Stimulated activated CD8-positive, alpha-beta memory T cell treated with anti-CD3 and anti-CD28 coated beads, Interleukin-7, amount 100 ng/mL, for 24 hours (primary cell): ENCODE measurements at places on chromosomes 12 and 14.

DNA sequence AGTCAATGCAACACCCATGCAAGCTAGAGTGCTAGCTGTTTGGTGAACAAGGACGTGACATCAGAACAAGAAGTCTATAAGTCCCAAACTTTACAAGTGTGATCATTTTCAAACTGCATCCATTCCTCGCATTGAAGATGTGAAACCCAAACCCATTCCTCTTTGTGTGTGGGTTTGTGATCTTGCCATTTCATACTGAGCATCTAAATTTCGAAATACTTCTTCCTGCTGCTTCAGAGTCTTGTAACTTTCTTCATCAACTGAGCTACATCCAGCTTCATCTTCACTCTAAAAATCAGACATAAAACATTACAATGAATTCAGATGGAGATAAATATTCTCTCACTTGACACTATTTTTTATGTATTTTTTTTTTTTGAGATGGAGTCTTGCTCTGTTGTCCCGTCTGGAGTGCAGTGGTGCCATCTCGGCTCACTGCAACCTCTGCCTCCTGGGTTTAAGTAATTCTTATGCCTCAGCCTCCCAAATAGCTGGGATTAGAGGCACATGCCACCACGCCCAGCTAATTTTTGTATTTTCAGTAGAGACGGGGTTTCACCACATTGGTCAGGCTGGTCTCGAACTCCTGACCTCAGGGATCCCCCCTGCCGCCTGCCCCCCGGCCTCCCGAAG lies 4.8 kb upstream of the ZCCHC8 start:
- no peak for DNase-seq

- DNase-seq: no peak
These were observed 63.4 kb upstream of the FBRSL1 start for GRCh38 chr12:132426349-132427173.

DNA sequence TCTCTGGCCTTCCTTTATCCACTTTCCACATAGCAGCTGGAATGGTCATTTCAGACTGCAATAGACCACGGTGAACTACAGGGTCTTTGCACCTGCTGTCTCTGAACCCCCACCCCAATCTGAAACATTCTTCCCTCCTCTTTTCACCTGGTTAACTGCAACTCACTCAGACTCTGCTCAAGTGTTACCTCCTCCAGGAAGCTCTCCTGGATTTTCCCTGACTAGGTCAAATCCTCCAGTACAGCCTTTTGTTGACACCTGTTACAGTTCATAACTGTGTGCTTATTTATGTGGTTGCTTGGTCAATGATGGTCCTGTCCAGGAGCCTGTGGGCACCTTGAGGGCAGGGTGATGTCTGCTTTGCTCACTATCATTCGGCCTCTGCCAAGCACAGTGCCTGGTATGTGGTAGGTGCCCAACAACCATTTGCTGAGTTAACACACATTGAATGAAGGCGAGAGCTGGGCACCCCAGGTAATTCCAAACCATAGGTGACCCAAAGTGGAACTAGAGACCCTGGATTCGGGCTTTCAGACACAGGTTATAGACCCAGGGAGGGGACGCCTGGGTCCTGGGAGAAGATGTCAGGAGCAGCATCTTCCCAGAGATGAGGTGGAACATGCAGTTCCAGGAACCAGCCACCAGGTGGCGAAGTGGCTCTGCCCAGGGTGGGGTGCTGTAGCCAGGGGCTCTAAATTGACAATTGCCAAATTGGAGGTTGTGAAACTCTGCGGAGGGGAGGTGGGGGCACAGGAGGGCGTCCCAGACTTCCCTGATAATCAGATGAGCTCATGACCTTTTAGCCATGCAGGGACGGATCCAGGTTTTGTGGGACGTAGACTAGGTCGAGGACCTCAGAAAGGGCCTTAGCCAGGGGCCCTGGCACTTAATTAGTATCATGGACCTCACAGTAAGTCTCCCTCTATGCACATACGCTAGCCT lies 28.1 kb downstream of the TRPV4 start:
- peak; percentile 30 for DNase-seq

GRCh38 chr14:38254571-38255407 lies 1.1 kb downstream of the CLEC14A start:
- no peak for DNase-seq

DNA sequence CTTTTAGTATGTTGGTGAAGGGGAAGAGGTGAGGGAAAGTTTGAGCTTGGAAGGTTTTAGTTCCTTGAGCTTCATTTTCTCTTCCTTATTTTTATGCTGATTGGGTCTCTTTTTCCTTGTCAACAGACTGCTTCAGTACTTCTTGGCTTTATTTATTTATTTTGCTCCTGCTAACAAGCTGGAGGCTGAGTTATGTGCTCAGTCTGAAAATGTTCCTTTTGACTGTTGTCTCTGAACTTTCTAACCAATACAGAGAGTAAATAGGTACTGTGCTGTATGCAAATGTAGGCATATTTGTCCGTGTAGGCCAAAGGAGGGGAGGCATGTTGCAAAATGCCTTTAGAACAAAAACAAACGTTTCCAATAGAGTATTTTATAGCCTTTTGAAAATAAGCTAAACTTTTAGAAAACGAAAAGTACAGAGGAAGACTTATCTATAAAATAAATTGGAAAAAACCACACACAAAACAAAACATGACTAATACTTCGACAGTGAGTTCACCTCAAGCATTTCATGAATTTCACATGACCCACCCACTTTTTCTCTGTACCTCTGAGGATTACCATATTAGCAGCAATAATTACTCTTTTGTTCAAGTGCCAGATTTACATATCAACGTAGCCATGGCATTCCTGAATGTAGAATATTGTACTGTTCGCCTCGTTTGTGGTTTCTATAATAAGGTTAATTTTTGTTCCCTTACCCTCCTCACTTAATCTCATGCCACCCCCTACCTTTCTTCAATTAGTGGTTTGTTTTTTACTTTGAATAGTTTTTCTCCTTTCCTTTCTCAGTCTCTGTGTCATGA lies 4.7 kb upstream of the CREBL2 start:
- no peak for DNase-seq

DNA sequence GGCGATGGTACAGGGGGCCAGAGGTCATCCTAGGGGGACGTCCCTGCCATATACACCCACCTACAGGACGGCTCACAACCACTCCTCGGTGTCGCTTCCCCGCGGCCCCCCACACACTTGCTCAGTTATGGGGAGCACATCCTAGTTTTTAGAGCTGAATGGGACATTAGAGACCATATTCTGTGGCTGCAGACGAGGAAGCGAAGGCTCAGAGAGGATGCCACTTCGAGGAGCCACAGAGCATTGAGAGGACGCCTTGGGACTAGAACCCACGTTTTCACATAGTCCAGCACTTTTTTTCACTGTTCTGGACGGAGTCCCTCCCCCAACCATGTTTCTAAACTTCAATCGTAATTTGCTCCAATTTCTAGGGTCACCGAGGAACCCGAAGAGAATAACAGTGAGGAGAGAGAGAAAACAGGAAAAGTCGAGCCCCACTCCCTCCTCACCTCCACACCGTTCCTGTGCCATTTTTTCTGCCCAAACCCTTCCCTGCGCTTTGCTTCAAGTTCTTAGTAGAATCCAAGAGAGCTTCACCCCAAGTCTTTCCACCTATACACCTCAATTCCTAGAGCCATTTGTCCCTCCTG lies 641 bp upstream of the ASCL1 start:
- DNase-seq: no peak

- no peak for DNase-seq
These were observed 120.7 kb upstream of the GRIP1 start for GRCh38 chr12:66799551-66799950.

DNA sequence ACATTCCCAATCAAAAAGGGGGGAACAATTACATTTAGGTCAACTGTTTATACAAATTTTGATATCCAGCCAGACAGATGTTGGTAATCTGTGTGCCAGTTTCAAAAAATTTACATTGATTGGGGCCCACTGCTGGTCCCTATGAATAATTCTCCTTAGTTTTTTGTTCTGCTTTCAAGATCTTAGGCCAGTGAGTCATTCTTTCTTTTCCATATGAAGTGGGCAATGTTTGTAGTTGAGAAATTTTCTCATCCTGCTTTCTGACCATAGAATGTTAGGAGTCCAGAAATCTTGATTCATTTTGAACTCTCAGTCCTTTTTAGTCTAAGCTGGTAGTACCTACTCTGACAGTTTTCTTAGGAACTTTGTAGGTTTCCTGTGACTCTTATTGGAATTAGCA lies 244.3 kb downstream of the DIO2 start:
- DNase-seq: no peak
